ENCODE measurements at places on chromosomes 3 and 15.

GRCh38 chr3:163924600-163924999 lies 1153.7 kb downstream of the SI start:
- DNase-seq, result no peak

GRCh38 chr3:41370307-41370706 lies 171.0 kb downstream of the CTNNB1 start:
- no peak for DNase-seq

- no peak for DNase-seq
Observed at GRCh38 chr15:77076323-77076915, 5.5 kb upstream of the TSPAN3 start.

DNA sequence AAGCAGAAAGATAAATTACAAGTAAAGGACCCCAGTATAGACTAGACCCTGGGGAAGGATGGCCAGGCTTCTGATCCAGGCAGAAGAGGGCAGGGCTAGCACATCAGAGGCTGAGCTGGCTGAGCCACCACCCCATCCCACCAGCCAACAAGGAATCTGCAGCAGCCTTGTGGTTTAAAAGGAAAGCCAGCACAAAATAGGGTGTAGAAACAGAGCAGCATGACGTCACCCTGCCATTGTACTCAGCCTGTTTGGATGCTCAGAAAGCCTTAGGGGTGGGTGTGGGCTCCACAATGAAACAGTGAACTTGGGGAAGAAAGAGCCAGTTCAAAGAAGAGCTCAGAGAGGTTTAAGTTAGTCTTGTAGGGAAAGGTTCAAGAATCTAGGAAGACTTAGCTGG lies 28.2 kb downstream of the DUOX1 start:
- no peak for DNase-seq

- DNase-seq, result no peak
Observed at GRCh38 chr3:46386205-46386604, 15.5 kb downstream of the CCR5 start.

- DNase-seq, result no peak
Observed at GRCh38 chr3:129315998-129316247, 37.3 kb downstream of the HMCES start.

DNA sequence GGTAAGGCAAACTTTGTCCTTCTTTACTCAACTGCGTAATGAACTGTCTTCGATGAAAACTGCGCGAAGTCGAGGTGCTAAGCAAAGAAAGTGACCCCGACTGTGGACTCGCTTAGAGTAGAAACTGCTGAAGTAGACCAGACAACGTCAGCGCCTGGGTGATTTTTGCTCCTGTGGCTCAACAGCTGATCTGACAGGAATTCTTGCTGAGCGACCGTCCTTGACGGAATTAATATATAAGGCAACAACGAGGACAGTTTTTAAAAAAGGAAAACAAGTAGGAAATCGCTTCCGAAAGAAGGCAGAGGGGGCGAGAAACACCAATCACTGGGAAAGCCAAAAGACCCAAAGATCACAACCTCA lies 541 bp downstream of the RPS27L start:
- DNase-seq, result no peak

DNA sequence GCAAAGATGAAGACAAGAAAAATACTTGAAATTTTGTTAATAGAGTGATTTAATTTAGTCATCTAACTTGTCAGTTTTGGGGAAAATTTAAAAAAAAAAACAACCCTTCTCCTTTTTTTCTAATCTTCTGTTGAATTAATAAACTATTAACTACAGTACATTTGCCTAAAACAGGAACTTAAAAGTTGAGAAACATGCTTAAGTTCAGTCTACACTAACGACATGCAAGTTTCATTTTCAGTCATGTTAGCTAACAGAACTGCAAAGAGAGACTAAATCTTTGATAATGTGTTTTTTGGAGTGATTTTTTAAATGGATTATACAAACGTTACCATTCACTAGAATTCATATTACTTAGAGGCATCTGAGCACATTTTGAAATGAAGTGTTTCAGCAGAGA lies 71.9 kb upstream of the MBNL1 start:
- DNase-seq, result no peak

GRCh38 chr3:40938591-40938990 lies 260.7 kb upstream of the CTNNB1 start:
- no peak for DNase-seq

GRCh38 chr3:65824166-65824565 lies 214.6 kb downstream of the MAGI1 start:
- DNase-seq, result no peak

DNA sequence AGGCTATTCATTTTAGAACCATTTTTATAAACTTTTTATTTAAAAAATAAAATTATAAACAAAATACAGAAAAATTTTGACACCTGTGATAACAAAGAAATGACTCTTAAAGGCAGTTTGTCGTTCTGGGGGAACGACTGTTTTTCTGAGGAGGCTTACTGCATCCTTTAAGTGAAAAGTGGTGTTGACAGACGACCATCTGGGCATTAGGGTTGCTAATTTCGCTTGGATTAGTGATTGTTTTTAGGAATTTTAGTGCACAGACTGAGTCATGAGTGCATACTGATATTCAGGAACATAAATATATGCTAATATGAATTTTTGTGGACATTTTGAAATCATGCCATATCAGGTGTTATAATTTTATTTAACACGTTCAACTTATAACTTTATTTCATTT lies 28.5 kb downstream of the OSTN start:
- no peak for DNase-seq

GRCh38 chr15:38226608-38227266 lies 25.9 kb upstream of the SPRED1 start:
- no peak for DNase-seq

- peak; percentile 46 for DNase-seq
Observed at GRCh38 chr15:27358751-27359434, 387.9 kb downstream of the GABRG3 start.

GRCh38 chr3:4655145-4656045 lies 162.2 kb downstream of the ITPR1 start:
- DNase-seq, result no peak
